ENCODE measurements at places on chromosomes 1 and 21. TPM values are rescaled to one million over a fixed set of nuclear protein-coding genes. Genes with fewer than 3 reads are reported as not detected.

The TAL1 gene
- total RNA-seq: 3.8 TPM

The SPRR2E gene
- not detected for total RNA-seq

The CLCA2 gene
- not detected for total RNA-seq

The MRAP gene
- total RNA-seq: 0.56 TPM

The TMEM82 gene
- not detected for total RNA-seq

The RGS18 gene
- total RNA-seq: 0.91 TPM
